ENCODE measurements at places on chromosomes 3 and 15.

- no peak for DNase-seq
These were observed 8.7 kb downstream of the KIF7 start for GRCh38 chr15:89646416-89647141.

GRCh38 chr15:66883284-66883911, 181.4 kb downstream of the SMAD6 start:
- no peak for DNase-seq

- DNase-seq, result no peak
These were observed 8.8 kb upstream of the SLC15A2 start for GRCh38 chr3:121885386-121885785.

DNA sequence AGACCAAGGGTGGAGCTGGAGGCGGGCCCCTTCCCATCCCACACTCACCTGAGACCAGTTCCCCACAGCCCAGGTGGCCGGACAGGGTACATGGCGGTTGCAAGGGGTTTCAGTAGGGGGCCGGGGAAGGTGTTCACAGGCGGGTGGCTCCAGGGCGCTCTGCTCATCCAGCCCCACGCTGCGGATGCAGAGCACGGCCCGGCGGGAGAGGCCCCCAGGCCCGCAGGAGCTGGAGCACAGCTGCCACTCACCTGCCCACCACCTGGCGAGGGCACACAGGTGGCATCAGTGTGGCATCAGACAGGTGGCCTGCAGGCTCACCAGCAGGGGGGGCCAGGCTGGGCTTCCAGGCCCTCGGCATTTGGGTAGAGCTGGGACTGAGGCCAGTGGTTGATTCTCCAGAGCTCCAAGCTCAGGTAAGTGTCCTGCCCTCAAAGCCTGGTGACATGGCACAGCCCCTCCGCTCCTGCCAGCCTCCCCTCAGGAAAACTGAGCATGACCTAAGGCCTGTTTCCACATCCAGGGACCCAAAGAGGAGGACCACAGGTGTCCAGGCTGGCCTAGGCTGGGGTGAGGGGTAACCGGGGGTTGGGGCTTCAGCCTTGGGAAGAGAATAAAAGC, 43.8 kb downstream of the ADAMTS7 start:
- no peak for DNase-seq

GRCh38 chr3:169091196-169091823, 572.2 kb downstream of the MECOM start:
- DNase-seq, result no peak

- DNase-seq, result no peak
These were observed 140.5 kb upstream of the ADAMTS9 start for GRCh38 chr3:64828276-64828675.

DNA sequence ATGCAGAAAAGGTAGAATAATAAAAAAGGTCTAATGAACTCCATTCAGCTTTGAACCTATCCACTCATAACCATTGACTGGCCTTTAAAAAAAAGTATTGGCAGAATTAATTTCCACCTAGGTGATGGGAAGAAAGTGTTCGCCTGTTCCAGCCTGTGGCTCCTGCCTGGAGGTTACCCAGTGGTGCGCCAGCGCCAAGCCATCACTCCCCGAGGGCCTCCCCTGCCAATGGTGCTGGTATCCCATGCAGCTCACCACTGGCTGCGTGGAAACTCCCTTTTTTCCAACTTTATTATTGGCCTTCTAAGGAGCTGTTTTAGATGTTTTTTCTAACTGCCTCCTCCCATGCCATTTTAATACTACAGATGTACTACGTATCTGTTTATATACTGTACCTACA, 29.4 kb downstream of the NIPA2 start:
- DNase-seq, result no peak

DNA sequence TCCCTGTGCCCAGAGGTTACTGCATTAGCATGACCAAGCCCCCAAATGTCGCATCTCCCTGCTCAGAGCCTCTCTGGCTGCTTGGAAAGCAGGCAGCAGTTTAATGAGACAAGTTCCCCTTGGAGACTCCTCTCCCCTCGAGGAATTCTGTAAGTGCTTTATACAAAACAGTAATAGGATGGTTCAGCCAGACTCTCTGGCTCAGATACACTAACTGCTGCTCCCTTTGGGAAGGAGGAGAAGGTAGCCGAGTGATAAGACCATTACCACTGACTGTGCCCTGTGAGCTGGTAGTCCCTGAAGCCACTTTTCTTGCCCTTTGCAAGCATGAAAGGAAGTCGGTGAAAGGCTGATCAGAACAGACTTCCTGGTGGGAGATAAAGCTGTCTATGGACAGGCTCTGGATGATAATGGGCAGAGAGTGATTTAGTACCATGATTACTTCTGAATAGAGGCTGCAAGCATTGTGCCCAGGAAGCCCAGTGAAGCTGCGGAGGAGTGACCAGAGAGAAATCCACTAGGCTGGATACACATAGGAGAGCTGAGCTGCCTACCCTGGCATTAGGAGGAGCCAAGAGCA, 100.8 kb downstream of the SEMA6D start:
- no peak for DNase-seq

DNA sequence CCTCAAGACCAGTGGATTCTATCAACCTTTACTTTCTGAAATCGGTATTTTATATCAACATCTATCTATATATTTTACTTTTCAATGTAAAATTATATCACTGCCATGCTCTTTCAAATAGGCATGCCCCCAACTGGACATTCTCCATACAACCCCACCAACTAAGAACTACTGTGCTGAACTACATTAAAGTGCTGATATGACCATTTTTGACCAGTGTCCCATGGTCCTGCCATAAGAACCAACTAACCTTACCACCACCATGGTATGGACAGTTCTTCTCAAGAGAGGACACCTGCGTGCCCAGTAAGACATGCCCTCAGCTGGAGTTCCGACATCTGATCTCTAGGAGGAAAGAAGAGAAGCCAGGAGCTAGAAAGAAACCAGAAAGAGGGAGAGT, 15.6 kb downstream of the POMGNT2 start:
- DNase-seq, result no peak

DNA sequence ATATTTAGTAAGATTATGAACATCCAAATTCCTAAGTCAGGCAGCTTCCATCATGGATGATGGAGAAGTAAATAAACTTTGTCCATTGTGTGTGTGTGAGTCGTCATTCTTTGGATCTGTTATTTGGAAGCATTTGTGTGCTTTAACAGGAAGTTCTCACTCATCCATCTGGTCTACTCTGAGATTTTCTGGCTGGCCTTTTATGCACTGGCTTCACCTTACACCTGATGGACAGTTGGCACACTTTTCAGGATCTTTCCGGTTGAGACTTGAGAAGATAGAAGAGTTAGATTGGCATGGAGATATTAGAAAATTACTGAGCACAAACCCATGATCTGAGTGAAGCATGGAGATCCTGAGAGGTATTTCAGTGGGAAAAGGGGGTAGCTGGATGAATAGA, 12.6 kb downstream of the SYNPR start:
- DNase-seq, result no peak

DNA sequence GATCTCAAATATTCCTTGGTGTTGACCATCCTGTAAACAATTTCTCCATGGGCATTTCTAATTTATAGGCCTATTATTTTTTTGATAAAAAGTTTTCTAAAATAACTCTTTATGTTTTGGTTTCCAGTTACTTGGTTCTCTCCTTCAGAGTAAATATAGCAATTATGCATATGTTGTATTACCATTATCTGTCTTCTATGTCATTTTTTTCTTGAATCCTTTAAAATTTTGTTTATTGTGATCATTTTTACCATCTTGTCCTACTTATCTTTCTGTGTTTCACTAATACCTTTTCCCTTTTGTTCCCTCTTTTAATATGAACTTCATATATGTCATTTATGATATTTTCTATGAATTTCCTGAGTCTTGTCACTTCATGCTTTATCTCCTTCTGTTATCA, 341.1 kb downstream of the PDCD6IP start:
- no peak for DNase-seq

GRCh38 chr3:29283231-29284119, 2.6 kb downstream of the RBMS3 start:
- no peak for DNase-seq

DNA sequence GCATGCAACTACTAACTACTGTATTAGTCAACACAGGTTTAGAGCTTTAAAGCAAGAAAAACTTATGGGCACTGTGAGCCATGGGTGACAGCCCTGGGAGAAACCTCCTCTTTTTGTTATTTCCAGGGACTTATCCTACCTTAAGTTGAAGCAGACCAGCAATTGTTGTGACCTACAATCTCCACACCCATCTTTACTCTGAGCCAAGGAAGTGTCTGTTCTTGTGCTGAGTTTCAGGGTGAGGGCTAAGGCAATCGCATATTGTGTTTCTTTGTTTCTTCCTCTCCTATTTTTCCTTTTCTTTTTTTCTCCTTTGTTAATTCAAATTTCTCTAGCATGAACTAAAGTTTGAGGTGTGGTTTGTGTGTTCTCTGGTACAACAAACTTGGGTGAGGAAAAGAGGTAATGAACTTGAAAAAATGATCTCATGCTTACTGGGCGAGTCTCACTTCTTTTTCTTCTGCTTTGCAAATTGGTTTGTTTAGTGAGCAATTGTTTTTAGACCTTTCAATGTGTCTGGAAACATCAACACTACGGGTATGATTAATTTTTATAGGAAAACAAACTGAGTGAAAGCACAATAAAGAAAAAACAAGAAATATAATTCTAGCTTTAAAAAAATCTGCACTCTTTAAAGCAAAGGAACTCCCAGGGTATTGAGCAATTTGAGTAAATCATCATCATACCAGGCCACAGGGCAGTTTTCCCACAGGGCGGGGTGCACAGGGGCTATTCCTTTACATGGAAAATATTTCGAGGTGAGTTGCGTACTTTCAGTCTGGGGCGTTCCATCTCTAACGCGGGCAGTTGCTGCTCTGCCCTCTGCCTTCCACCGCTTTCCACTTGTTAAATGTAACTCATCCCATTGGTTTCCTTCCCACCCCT, 2.7 kb downstream of the UPK1B start:
- no peak for DNase-seq

DNA sequence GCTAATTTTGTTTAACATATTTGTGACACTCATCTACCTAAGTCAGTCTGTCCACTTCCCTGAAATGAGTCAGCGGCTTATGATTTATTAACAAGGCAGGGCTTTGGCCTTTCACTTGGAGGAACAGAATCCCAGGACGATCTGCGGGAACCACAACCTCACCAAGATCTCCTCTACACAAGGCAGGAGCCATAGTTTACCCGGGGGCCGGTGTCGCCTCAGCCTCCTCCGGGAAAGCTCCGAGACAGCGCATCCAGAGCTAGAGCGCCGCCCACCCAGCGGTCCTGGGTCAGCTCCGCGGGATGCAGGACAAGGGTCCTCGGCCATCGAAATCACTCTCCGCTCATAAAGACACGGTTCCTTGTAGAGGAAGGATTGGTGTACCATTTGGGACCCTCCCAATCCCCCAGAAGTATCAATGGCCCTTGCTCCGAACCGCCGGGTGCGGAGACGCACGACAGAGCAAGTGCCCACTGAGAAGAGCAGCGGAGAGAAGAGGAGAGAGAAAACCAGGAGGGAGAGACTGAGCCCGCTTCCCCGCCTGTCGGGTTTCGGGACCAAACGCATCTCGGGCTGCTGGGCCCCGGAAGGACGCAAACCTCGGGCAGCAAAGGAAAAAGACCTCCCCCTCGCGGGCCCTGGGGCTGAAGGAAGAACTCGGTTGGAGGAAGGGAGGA, 13.1 kb upstream of the ALCAM start:
- no peak for DNase-seq

GRCh38 chr3:35723480-35724097, 84.3 kb downstream of the ARPP21 start:
- DNase-seq, result no peak

GRCh38 chr3:23550402-23550801, 255.4 kb upstream of the UBE2E1 start:
- no peak for DNase-seq

GRCh38 chr3:68163968-68164367, 509.6 kb upstream of the SUCLG2 start:
- DNase-seq, result no peak

- DNase-seq, result no peak
These were observed 1.9 kb upstream of the ALS2CL start for GRCh38 chr3:46695177-46695961.

DNA sequence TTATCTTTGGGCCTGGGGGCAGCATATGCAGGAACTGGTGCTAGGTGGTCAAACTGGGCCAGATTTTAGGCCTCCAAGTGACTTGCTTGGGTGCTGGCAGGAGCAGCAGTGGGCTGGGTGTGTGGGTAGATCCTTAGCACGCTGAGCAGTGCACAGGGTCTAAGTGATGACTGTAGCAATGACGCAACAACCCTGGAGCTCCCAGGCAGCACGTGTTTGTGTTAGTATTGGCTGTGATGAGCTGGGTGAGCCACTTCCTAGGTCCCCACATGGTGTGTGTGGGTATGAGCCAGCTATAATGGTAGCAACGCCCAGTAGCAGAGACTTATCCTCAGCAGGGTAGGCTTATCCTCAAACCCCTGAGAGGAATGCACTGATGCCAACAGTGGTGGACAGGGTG, 570.6 kb upstream of the ROBO1 start:
- no peak for DNase-seq

DNA sequence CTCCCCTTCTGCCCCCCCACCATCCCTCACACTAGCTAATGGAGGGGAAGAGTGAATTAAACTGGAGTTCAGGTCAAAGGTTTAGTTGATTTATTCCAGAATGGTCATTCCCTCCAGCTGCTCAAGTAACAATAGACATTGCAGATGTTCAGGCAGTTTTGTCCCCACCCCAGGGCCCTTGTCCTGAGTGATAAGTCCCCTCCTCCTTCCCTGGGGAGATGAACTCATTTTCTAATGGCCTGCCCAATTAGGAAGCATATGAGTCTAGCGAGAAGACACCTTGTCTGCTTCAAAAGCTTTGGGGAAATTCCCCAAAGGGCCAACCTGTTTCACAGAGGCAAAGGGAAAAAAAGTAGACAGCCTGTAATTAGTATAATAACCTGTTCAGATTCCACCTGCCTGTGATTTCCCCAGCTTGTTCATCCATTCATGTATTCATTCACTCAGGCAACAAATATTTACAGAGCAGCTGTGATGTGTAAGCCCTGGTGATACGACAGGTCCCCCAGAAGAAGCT, 165.3 kb downstream of the SHQ1 start:
- DNase-seq, result no peak

GRCh38 chr3:98556164-98557130, 24.7 kb downstream of the GPR15 start:
- DNase-seq, result no peak

DNA sequence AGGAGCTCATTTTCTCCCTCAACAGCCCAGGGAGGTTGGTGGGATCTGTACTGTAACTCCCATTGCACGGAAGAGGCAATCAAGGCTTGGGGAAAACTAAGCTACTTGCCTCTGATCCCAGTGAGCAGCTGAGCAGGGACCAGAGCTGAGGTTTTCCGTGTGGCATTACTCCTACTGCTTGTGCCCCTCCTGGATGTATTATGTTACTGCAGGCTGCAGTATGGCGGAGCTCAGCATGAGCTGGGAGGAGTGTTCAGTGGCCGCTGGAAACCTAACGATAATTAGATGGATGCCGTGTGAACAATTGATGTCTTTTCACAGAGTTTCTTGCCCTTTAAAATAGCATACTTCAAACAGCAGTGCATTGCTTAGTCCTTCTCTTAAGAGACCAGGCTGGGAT, 2.0 kb upstream of the TPRG1 start:
- DNase-seq, result no peak

DNA sequence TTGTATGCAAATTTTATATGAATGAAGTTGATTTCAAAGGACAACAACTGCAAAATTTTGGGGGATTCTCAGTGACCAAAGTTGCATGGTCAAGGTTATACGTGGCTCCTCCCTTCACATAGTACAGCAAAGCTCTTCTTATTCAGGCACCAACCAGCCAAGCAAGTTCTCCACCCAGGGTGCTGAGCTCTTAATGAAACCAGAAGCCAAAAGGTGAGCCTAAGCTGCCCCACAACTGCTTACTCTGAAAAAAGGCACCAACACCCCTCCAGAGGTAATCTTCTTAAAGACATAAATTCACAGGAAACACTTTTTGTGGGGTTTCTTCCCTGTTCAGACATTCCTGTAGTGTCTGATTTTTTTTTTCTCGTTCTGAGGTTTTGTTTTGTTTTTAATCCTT, 106.1 kb upstream of the GMNC start:
- DNase-seq, result no peak
